ENCODE measurements at places on chromosomes 3 and 15.

GRCh38 chr3:150411976-150412375, 3.9 kb downstream of the TSC22D2 start:
- no peak for DNase-seq

- DNase-seq: no peak
Measured at GRCh38 chr15:82532383-82532990, 7.8 kb downstream of the RPS17 start.

GRCh38 chr15:38176155-38176554, 76.5 kb upstream of the SPRED1 start:
- DNase-seq: no peak

DNA sequence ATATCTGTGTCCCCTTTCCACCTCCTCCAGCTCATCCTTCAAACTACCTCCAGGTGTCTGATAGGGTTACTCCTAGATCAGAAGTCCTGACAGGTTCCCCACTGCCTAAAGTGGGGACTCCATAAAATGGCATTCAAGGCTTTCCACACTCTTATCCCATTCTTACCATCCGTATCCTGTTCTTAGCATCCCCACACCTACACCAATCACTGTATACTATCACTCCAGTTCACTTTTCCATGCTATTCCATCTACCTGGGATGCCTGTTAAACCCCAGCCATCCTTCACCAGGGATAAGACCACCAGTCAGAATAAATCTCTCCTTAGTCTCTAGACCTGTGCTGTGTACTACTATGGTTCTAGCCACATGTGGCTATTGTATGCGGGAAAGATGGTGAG, 19.1 kb downstream of the SSR3 start:
- no peak for DNase-seq

DNA sequence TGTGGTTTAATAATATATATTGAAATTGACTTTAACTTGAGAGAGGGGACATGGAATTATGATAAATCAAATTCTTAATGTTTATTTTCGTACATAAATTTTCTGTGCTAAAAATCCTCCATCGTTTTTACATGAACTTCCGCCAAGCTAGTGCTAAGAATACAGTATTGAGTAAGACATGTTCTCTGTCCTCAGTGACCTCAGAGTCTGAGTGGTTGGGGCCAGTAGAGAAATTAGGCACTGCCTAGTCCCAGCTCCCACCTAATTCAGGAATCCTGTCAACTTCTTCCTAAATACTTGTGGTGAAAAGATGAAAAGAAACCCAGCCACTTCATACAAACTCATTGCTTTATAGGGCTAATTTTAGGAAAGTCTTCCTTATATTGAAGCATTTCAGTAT, 110.3 kb downstream of the PPP2R3A start:
- no peak for DNase-seq

All from DMS153 (cell line).